ENCODE measurements at places on chromosomes 1 and 21. TPM values are rescaled to one million over a fixed set of nuclear protein-coding genes. Genes with fewer than 3 reads are reported as not detected.

The OR2L5 gene
- not detected for total RNA-seq

The RBBP4 gene
- 244 TPM for total RNA-seq

The STIL gene
- total RNA-seq, result 4.7 TPM

The CD84 gene
- total RNA-seq, result not detected

The IKBKE gene
- 7.5 TPM for total RNA-seq

DNA sequence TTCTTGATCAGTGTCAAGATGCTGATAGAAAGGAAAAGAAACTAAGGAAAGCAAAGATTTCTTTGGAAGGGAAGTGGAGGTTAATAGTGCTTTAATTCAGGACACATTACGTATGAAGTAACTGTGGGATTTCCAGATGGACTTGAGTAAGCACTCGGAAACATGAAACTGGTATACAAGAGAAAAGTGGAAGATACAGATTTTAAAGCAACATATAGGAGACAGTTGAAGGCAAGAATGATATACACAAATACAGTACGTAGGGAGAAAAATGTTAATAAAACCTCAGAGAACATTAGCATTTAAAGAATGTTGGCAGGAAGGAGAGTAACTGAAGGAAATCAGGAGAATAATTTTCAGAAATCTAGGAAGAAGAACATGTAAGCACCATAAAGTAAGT is 730.9 kb upstream of the ADGRL2 start:
- H3K27ac ChIP-seq, result peak overlapping the region; percentile 3
- no peak for DNase-seq
- H3K27me3 ChIP-seq, result no peaks in the 10 kb centered on the region

DNA sequence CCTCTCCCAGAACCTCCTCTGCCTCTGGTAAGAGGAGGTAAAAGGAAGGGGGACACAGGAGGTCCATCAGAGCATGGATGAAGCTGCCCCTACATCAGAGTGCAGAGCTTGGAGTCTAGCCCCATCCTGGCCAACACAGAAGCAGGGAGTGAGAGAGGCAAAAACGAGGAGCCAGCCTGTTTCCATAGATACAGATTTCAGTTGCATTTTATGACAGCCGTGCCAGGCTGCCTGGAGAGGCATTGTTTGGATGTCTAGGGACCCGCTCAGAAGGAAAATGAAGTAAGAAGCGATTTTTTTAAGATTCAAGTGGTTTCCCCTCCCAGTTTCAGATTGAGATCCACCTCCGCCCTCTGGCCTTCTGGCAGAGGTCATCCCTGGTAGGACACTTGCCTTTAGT is 11.5 kb upstream of the GJA8 start:
- peaks cover 6% of the 10 kb centered on the region for H3K4me1 ChIP-seq
- H3K27ac ChIP-seq, result no peak overlapping the region
- no peaks in the 10 kb centered on the region for H3K36me3 ChIP-seq
- peaks cover 19% of the 10 kb centered on the region for H3K27me3 ChIP-seq
- no peak for DNase-seq

GRCh38 chr1:17828991-17829390 is 73.9 kb downstream of the ACTL8 start:
- H3K4me3 ChIP-seq, result no peak overlapping the region
- H3K27ac ChIP-seq, result no peak overlapping the region
- no peak for DNase-seq
- no peaks in the 10 kb centered on the region for H3K36me3 ChIP-seq

GRCh38 chr1:91831132-91831930 is 54.6 kb downstream of the TGFBR3 start:
- H3K4me3 ChIP-seq, result no peak overlapping the region
- H3K36me3 ChIP-seq, result no peaks in the 10 kb centered on the region
- DNase-seq, result no peak
- peaks cover 37% of the 10 kb centered on the region for H3K4me1 ChIP-seq
- H3K27me3 ChIP-seq, result no peaks in the 10 kb centered on the region

DNA sequence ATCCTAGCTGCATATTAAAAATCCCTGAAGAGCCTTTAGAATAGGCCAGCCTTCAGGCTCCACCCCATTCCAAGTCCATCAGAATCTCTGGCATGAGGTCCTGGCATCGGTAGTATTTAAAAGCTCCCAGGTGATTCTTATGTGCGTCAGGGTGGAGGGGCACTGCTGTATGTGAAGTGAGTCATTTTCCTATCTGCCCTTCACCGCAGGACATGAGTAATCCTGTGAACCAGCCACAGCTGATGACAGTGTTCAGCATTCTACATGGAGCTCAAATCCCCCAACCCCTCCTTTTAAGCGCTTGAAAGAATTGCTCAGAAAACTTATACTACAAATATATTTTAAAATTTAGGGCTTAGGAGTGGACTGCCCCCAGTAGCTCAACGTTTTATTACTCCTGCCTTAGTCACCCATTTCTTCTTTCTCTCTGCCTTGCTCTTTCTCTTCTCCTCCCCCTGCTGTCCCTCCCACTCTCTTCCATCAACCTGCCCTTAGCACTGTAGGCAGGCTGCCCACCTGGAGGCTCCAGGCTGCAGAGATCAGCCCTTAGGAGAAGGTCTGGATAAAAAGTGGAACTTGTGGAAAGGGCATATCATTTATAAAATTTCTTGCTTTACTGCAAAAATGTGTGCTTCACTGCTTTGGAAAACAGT is 73.8 kb upstream of the ZNF281 start:
- H3K4me3 ChIP-seq, result no peak overlapping the region
- H3K4me1 ChIP-seq, result peaks cover 11% of the 10 kb centered on the region

GRCh38 chr1:230518511-230518910 is 92.4 kb upstream of the PGBD5 start:
- H3K36me3 ChIP-seq, result no peaks in the 10 kb centered on the region
- H3K4me3 ChIP-seq, result no peak overlapping the region
- no peak overlapping the region for H3K27ac ChIP-seq
- DNase-seq, result peak; percentile 53

DNA sequence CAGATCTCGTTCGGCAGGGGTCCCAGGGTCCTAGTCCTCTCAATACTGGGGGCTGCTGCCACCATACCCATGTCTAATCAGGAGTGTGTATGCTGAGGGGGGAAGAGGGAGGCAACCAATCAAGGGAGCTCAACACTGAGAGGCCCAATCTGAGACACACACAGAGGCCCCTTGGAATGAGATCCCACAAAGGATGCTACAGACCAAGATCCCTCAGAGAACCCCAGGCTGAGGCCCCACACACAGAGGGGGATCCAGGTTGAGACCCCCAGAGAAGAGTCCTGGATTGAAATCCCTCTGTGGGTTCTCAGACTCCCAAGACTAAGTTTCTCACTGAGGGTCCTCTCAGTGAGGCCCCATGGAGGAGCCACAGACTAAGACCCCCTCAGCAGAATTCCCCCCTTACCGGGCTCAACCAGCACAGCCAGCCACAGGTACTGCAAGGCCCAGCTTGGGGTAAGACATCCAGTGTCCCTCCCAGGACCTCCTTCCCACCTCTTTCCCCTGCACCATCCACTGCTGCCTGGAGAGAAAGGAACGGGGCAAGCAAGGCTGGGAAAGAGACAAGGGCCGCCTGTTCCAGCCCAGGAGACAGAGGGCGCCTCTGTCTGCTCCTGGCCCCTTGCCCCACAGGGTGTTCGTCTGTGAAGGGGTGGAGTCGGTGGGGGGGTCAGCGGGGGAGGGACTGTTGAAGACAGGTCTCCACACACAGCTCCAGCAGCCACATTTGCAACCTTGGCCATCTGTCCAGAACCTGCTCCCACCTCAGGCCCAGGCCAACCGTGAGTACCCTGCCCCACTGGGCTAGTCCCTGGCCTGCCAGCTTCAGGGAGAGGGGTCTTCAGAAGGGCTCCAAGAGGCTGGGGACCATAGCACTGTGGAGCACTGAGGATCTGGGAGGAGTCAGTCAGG is at the start of gene S100A1:
S100A1 (plus strand) TSS at position 720 of the 912 bp plus-strand sequence. CDS start 2,088 bp downstream, outside the sequence.
- H3K27ac ChIP-seq, result peak within 1 kb of the TSS; percentile 98
- no peaks in the 10 kb centered on the region for H3K27me3 ChIP-seq
- H3K36me3 ChIP-seq, result peaks cover 12% of the 10 kb centered on the region
- DNase-seq, result no peak
- H3K4me1 ChIP-seq, result peaks cover 79% of the 10 kb centered on the region
- H3K4me3 ChIP-seq, result peak within 1 kb of the TSS; percentile 87

GRCh38 chr1:150383631-150384324 is 19.8 kb downstream of the RPRD2 start:
- H3K4me3 ChIP-seq, result no peak overlapping the region
- H3K27me3 ChIP-seq, result no peaks in the 10 kb centered on the region
- peaks cover 16% of the 10 kb centered on the region for H3K4me1 ChIP-seq

DNA sequence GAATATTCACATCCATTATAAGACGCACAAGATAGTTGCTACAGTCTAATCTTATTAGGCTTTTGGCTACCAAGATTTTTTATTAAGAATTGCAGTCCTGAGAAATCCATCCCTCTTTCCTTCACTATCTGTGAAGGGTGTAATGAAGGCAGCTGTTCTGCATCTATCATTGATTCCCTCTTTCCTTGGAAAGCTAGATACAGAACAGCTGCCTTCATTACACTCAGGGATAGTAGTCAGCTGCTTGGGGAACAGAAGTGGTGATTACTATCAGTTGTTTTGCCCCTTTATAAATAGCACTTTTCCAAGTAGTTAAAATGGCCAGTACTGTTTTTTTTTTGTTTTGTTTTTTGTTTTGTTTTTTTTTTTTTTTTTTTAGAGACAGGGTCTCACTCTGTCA is 70.2 kb downstream of the IARS2 start:
- no peak overlapping the region for H3K4me3 ChIP-seq
- H3K4me1 ChIP-seq, result no peaks in the 10 kb centered on the region
- DNase-seq, result no peak
- no peaks in the 10 kb centered on the region for H3K27me3 ChIP-seq
